ENCODE measurements at places on chromosomes 12 and 14.

GRCh38 chr12:51028813-51029150 lies 2.6 kb upstream of the SLC11A2 start:
- DNase-seq = no peak

GRCh38 chr12:80681287-80681686 lies 26.1 kb upstream of the MYF6 start:
- no peak for DNase-seq

DNA sequence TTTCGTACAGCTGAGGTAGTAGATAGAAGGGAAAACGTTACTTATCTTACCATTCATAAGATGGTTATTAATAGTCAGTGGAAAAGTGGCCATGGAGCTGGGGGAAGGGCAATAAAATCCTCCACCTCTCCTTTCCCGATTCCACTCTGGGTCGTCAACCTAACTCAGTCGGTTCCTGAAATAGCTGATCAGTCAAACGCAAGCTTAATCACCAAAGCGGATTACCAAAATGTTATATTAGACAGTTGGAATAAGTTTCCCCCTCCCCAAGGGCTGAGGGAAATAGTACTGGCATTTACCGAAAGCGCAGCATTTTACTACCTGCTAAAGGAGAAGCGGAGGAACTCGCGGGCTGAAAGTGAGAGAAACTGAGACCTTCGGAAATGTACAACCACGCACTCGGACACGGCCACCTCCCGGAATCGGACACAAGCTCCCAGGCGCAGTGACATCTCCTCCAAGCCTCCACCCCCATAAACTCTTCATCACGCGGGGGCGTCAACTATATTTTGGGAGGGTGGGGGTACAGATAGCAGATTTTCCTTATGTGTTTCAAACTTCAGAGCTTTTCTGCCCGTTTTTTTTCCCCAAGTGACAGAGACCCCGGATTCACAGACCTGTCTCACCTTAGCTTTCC lies 1.2 kb downstream of the PPM1H start:
- no peak for DNase-seq

- no peak for DNase-seq
Observed at GRCh38 chr12:105729926-105730325, 399.4 kb downstream of the C12orf75 start.

DNA sequence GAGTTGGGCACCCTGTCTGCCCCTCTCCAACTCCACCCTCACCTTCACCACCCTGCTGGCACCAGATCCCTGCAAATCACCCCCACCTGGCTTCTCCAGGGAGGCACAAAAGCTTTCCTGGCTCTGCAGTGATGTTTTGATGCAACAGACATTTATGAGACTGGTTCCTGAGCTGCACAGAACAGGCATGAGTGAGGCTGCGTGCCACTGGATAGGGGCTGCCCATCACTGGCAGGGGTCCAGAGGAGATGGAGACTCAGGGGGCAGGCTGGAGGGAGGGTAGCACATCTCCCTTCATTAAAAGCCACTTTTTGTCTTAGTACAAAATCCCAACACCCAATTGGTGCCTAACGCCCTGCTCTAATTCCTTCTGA lies 17.3 kb upstream of the ZDHHC22 start:
- no peak for DNase-seq
